ENCODE measurements at places on chromosomes 5 and 9. TPM values are rescaled to one million over a fixed set of nuclear protein-coding genes. Genes with fewer than 3 reads are reported as not detected.

- no peaks in the 10 kb centered on the region for H3K27me3 ChIP-seq
- no peak overlapping the region for H3K4me3 ChIP-seq
- no peak overlapping the region for H3K27ac ChIP-seq
- H3K36me3 ChIP-seq = peaks cover 21% of the 10 kb centered on the region
- peaks cover 1% of the 10 kb centered on the region for H3K4me1 ChIP-seq
Measured at GRCh38 chr5:112800891-112801290, 60.2 kb upstream of the SRP19 start.

The AQP7 gene
- 4.4 TPM for total RNA-seq

DNA sequence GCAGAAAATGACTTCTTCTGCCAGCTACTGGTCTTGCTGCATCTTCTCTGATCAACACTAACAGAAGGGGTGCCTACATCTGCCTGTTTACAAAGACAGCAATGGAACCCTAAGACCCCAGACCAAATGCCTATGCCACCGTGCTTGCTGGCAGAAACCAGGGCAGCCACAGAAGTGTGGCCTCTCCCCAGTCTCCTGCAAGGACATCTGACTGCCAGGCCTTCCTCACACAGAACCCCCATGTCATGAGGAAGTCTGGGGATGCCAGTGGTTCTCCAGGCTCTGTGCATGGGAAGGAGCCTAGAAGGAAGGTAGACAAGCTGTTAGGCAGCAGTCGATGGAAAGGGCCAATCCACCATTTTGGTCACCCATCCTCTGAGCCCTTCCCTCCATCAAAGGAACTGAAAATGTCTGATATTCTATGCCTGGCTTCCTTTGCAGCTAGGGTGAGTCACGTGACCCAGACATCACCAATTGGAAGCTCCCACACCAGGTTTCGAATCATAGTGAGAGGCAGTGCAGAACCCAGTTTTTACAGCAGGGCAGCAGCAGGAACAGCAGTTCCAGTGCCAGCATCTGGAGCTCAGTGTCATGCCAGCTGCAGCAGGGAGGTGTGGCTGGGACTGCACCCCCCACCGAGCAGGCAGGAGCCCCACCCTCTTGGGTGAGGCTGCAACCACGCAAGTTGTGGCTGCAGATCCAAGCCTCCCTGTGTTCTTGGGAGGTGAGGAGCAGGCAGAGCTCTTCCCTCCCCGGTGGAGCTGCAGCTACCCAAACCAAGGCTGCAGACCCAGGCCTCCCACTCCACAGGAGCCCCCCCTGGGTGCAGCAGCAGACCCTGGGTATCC lies 123.4 kb downstream of the OLFM1 start:
- H3K4me1 ChIP-seq = no peaks in the 10 kb centered on the region
- H3K36me3 ChIP-seq = no peaks in the 10 kb centered on the region
- H3K27ac ChIP-seq = no peak overlapping the region
- peaks cover 25% of the 10 kb centered on the region for H3K27me3 ChIP-seq
- DNase-seq = no peak

- no peaks in the 10 kb centered on the region for H3K36me3 ChIP-seq
- H3K4me3 ChIP-seq = no peak overlapping the region
- no peak overlapping the region for H3K27ac ChIP-seq
- no peak for DNase-seq
Measured at GRCh38 chr9:137694236-137694959, 75.6 kb downstream of the EHMT1 start.

GRCh38 chr9:80957801-80958200 lies 731.5 kb downstream of the TLE1 start:
- peaks cover 2% of the 10 kb centered on the region for H3K36me3 ChIP-seq
- H3K4me3 ChIP-seq = no peak overlapping the region
- peaks cover 1% of the 10 kb centered on the region for H3K4me1 ChIP-seq
- no peak for DNase-seq
- H3K27me3 ChIP-seq = peaks cover 3% of the 10 kb centered on the region
- H3K27ac ChIP-seq = no peak overlapping the region

DNA sequence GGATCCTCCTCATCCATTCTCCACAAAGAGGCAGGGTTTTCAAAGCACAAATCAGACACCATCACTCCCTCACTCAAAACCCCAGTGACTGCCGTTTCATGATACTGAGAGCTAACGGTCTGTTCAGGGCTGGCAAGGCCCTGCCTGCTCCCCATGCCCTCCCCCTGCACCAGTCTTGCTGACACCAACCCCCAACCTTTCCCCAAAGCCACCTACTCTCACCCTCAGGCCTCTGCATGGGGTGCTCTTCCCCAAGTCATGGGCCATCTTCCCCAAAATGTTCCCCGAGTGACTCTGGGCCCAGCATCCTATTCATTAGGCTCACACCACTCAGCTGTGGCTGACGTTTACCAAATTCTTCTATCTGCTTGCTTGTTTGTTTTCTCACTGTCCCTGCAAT lies 21.7 kb upstream of the OLFM1 start:
- peaks cover 71% of the 10 kb centered on the region for H3K27me3 ChIP-seq
- H3K36me3 ChIP-seq = no peaks in the 10 kb centered on the region
- H3K4me1 ChIP-seq = no peaks in the 10 kb centered on the region
- H3K4me3 ChIP-seq = no peak overlapping the region
- DNase-seq = no peak

DNA sequence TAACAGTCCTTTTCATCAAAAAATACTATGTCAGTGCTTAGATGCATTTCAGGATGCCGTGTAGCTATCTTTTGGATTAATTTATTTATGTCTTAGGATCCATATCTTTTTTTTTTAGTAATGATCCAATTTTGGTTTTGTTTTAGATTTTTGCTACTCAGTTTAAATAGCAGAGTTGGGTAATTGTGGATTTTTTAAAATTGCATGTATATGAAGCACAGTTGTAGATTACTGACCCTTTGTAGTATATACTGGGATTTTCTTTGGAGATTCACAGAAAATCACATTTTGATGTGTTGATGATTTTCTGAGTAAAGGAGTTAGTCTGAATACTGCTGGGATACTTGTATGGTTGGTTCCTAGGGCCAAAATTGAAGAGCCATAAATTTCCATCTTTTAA lies 111.8 kb downstream of the NIPBL start:
- no peak overlapping the region for H3K27ac ChIP-seq
- no peaks in the 10 kb centered on the region for H3K27me3 ChIP-seq
- no peak for DNase-seq
- no peaks in the 10 kb centered on the region for H3K4me1 ChIP-seq
- no peak overlapping the region for H3K4me3 ChIP-seq

GRCh38 chr5:44987026-44987425 lies 178.3 kb downstream of the MRPS30 start:
- no peak overlapping the region for H3K4me3 ChIP-seq
- no peaks in the 10 kb centered on the region for H3K4me1 ChIP-seq
- no peak for DNase-seq

The CKMT2 gene
- total RNA-seq = 3.7 TPM
